ENCODE measurements at places on chromosomes 6 and 20.

- no peak for DNase-seq
Measured at GRCh38 chr6:167547328-167547692, 222.4 kb downstream of the TTLL2 start.

DNA sequence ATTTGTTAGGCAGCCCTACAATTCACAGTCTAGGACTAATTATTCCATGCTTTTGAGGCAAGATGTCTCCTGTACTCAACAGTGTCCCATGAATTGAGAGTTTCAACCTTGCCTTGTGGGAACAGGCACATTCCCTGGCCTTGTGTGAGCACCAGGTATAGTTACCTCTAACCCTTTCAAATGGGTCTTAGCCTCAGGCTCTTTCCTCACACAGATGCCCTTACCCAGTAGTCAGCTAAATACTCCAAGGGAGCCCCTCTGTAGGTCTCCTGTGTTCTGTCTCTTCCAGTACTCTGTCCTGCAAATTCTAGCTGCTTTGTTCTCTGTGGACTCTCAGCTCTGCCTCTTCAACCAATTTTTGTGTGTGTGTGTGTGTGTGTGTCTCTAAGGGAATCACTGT, 135.3 kb downstream of the ZFAND3 start:
- DNase-seq = no peak

DNA sequence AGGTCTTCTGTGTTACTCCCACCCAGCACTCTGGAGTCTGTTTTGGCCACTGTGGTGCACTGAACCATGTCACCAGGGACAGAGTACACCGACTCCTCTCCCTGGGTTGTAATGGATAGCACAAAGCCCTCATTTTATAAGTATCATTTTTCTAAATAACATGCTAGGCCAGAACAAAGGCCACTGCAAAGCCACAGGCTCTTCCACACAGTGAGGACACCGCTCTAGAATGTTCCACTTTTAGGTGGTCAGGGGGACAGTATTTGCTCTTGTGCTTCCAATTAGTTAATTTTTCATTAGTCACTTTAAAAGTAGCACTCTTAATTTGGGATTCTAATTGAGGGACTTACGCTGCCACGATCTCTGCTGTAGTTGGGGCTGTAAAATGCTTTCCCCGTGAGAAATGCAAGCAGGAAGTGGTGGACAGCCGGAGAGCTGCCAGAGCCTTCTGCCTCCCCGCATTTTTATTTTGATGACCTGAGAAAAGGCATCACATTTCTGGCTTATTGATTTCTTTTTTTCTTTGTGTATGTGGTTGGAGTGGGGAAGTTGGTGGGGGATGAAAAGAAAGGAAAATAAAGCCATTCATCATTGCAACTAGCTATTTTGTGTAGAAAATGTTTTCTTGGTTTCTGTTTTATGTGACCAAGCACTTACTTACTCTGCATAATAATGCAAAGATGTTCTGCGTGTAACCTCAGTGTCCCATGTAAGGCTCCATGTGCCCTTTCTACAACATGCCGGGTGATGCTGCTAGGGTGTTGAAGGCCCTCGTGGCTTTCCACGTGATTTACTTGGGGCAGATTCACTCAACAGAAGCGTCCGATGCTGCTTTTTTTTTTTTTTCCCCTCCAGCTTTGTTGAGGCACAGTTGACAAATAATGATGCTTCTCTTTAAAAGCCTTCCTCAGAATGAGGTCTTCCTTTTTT, 195.9 kb downstream of the SASH1 start:
- DNase-seq = peak; percentile 50

- DNase-seq = no peak
Measured at GRCh38 chr20:48426630-48427029, 401.2 kb downstream of the PREX1 start.

- no peak for DNase-seq
Measured at GRCh38 chr6:40480678-40481077, 106.5 kb downstream of the LRFN2 start.

- DNase-seq = peak; percentile 61
Measured at GRCh38 chr6:167858842-167859664, 32.3 kb downstream of the AFDN start.

DNA sequence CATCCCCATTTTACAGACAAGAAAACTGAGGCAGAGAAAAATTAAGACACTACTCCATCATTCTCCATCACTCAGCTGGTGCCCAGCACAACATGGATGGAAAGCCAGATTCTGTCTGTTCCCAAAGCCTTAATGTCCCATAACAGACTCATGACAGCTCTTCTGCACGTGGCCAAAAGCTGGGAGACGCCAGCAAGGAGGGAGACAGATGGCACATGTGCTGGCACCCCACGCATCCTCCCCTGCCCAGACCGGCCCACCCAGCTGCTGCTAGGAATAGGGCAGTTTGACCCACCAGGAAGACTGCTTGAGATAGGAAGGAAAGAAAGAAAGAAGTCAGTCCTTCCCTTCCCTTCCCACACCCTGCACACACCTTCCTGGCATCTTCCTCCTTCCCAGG, 96.3 kb downstream of the PREX1 start:
- DNase-seq = no peak

DNA sequence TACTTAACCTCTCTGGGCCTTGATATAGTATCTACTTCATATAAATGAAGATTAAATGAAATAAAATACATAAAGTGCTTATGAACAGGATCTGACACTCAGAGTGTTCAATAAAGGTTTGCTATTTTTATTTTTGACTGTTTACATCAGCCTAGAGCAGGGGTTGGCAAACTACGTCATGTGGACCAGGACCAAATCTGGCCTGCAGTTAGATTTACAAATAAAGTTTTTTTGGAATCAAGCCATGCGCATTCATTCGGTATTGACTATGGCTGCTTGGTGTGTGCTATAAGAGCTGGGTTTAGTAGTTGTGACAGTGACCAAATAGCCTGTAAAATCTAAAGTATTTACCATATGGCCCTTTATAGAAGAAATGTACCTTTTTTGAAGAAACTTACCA, 20.8 kb downstream of the PEX7 start:
- no peak for DNase-seq

GRCh38 chr6:36050305-36050704, 22.7 kb downstream of the MAPK14 start:
- DNase-seq = no peak

DNA sequence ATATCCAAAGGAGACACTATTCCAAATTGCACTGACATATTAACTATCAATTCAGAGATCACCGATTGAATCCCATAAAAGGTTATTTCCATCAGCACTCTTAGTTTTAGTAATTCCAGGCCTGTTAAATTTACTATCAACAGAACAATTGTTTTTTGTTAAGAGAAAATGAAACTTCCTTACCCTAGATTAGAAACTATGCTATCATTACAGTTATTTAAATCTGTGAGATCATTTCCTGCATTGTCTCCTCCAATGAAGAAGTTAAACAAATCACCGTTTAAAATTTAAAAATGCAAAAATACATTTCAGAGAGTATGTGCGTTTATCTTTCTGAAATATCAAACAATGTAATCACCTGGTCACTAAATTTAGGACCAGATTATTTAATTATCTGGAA, 57.5 kb downstream of the HIVEP2 start:
- no peak for DNase-seq

- no peak for DNase-seq
Measured at GRCh38 chr6:129476810-129477209, 233.2 kb downstream of the ARHGAP18 start.

- DNase-seq = peak; percentile 39
Measured at GRCh38 chr6:142359271-142359960, 57.6 kb downstream of the ADGRG6 start.

DNA sequence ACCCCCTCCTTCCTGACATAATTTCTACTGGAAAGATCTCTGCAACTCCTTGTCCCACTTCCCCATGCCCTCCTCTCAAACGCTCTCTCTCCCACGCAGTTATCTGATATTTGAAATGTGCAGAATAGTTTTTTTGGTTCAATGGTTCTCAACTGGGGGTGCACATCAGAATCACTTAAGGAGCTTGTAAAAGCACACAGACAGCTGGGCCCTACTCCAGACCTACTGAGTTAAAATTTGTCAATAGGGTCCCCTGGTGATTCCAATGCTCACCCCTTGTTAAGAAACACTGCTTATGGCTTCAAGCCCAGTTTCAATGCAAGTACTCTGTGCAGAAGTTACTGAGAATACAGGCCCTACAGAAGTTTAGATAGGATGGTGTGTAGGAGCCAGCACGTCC, 45.2 kb upstream of the KCNK16 start:
- DNase-seq = no peak

DNA sequence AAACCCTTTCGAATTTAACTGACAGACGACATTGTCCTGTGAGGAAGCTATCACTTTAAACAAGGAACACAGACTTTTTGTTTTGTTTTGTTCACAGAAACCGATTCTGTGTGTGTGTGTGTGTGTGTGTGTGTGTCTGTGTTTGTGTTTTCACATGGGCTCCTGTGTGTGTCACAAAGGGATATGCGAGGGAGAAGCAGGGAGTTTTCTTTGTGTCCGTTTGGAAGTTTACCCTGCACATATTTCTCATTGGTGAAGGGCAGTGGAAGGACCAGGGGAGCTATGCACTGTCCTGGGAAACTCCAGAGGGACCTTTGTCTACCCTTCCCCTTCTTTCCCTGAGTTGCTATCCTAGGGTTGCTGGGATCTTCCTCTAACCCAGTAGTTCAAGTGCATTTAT, 17.7 kb downstream of the POM121L2 start:
- peak; percentile 17 for DNase-seq

DNA sequence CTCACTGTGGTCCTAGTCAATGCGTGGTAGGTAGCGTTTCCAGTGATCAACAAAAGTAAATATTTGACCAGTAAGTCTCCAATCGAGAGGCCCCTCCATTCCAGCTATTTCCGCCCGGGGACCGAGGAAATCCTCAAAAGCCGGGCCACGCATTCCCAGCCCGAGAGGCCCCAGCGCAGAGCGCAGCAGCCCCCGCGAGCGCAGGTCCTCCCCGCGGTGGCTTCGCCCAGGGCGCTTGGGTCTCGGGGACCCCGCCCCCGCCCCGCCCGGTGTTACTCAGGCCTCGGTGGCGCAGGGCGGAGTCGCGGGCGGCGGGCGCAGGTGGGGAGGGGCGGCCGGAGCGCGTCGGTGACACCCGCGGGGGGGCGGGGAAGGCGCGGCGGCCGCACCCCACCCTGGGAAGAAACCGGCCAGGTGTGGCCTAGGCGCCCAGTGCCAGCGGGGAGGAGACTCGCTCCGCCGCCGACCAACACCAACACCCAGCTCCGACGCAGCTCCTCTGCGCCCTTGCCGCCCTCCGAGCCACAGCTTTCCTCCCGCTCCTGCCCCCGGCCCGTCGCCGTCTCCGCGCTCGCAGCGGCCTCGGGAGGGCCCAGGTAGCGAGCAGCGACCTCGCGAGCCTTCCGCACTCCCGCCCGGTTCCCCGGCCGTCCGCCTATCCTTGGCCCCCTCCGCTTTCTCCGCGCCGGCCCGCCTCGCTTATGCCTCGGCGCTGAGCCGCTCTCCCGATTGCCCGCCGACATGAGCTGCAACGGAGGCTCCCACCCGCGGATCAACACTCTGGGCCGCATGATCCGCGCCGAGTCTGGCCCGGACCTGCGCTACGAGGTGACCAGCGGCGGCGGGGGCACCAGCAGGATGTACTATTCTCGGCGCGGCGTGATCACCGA, at the start of gene DSP:
TSS of gene DSP (plus strand) at position 497 of the 890 bp plus-strand sequence. CDS start at position 742, 245 bp downstream.
- peak; percentile 41 for DNase-seq

GRCh38 chr6:15349379-15349778, 103.5 kb downstream of the JARID2 start:
- DNase-seq = no peak

- peak; percentile 53 for DNase-seq
Measured at GRCh38 chr6:152129691-152130151, 322.2 kb downstream of the ESR1 start.

DNA sequence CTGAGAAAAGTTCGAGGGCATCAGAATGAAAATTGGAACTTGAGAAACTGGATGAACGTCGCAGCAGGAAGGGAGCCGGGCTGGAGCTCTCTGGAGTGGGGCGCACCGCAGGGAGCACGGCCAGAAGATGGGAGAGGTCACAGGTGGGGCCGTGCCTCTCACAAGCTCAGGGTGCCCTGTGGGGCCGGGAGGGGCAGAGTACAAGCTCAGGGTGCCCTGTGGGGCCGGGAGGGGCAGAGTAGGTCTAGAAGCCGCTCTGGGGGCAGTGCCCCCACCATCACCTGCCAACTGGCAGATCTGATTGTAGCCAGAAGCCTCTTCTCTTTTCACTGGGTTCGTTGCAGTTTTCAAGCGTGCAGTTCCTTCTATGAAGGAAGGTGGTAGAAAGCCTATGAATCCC, 61.1 kb upstream of the SNX9 start:
- no peak for DNase-seq

DNA sequence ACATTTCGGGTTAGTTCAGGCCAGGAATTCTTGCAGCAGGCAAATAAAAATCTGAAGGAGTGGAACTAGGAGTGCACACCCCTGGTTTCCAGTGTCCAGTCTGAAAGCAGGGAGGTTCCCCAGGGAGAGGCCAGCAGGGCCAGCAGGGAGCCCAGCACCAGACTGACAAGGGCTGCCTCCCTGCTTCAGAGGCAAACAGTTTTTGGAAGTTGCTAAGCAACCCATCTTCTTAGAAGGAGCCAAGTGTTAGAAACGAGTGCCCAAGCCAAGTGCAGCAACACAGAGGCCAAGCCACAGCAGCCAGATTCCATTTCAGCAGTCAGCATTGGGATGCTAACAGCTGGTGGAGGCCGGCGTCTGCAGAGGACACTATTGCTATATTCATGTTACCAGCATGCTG, 179.1 kb downstream of the SYNDIG1 start:
- DNase-seq = no peak

DNA sequence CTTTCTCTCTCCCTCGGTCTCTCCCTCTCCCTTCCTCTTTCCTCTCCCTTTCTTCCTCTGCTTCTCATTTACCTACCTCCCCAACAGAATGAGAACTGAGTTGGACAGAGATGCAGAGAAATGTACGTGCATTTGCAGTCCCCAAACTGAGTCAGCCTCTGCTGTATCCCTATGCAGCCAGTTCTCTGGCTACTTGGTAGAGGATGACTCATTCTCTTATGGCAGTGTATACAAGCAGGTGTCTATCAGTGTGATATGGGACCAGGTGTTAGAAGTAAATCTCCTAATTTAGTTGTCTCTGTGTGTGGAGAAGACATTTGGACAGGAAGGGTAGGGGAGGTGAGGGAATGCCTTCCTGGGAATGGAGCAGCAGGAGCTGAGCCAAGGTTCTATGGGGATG, 470.8 kb downstream of the CD109 start:
- DNase-seq = peak; percentile 28

GRCh38 chr6:84728602-84729001, 35.8 kb downstream of the TBX18 start:
- DNase-seq = peak; percentile 23

DNA sequence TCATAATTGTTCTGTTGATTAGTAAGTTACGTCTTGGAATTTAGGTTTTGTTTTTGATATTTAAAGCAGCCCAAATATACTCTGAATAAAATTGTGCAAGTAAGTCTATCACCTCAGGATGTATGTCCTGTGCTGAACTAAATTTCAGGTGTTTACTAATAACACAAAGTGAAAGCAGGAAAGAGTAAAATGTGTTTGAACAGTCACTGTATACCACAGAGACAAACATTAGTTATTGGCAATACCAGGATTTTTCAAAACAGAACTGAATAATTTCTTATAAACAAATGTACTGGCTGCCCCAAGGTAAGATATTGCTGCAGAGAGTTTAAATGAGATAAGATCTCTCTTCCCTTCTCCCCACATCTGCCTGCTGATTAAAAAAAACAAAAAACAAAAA, 404.7 kb upstream of the RUNX2 start:
- DNase-seq = no peak

GRCh38 chr6:35086636-35087360, 54.3 kb downstream of the TCP11 start:
- DNase-seq = no peak

All from mesenchymal stem cell (in vitro differentiated cells and primary cell).